ENCODE measurements at places on chromosomes 1 and 21.

DNA sequence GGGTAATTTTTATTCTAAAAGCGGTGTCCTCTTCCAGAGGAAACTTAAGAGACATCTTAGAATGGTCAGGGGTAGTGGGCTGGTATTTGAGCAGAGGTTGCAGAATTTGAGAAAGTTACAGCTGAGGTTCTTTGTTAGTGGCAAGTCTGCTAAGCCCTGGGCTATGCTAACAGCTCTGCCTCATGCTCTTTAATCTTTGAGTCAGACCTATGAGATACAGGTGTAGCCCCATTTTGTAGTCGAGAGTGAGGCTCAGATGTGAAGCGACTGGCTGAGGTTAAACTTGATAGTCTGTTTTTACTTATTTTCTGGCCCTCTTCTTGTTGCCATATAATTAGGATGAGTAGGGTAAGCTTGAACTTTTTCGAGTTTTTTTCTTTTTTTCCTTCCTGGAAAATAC, 4.7 kb downstream of the HMGN2 start:
- no peak for DNase-seq

DNA sequence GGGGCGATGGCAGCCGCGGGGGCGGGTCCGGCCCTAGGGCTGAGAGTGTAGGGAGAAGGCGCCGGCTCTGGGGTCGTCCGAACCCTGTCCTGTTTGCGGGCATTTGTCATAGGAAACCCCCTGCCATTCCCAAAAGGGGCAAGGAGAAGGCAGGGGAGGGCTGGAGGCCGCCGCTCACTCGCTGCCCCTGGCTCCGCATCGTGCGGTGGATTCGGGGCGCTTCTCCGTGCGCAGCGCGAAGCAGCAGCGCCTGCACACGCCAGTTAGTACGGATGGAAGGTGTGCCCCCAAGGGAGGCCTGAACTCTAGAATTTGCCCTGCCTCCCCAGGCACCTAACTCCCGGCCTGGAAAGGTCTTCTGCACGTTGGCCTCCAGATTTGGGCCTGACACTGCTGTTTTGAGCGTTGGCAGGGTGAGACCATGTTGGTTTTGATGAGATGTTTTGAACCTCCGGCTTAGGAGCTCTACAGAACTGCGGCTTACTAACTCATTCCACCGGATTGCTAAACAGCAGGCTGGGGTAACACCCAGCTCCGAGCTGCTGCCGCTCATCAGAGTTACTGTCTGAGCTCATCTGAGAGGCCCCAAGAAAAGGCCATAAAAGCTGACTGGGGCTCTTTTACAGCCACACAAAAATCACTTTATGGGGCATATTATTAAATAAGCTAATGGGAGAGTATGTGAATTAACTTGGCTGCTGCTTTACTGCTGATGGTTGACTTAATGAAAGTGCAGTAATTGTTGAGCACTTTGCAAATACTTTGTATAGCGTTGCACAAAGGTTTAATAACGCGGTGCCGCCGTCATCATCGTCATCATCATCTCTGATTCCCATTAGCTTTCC, 987 bp downstream of the GPR137B start:
- DNase-seq, result peak; percentile 41

- DNase-seq, result no peak
These were observed 657 bp upstream of the HNRNPU start for GRCh38 chr1:244865028-244865371.

GRCh38 chr1:17891205-17892110, 136.3 kb downstream of the ACTL8 start:
- DNase-seq, result no peak

DNA sequence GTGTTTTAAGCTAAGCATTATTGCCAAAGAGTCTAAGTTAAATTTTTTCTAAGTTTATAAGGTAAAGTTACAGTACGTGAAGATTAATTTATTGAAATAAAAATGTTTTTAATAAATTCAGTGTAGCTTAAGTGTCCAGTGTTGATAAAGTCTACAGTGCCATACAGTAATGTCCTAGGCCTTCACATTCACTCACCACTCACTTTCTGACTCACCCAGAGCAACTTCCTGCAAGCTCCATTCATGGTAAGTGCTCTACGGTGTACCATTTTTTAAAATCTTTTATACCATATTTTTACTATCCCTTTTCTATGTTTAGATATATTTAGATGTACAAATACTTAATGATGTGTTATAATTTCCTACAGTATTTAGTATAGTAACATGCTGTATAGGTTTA, 173.2 kb downstream of the CACNA1E start:
- peak; percentile 18 for DNase-seq

DNA sequence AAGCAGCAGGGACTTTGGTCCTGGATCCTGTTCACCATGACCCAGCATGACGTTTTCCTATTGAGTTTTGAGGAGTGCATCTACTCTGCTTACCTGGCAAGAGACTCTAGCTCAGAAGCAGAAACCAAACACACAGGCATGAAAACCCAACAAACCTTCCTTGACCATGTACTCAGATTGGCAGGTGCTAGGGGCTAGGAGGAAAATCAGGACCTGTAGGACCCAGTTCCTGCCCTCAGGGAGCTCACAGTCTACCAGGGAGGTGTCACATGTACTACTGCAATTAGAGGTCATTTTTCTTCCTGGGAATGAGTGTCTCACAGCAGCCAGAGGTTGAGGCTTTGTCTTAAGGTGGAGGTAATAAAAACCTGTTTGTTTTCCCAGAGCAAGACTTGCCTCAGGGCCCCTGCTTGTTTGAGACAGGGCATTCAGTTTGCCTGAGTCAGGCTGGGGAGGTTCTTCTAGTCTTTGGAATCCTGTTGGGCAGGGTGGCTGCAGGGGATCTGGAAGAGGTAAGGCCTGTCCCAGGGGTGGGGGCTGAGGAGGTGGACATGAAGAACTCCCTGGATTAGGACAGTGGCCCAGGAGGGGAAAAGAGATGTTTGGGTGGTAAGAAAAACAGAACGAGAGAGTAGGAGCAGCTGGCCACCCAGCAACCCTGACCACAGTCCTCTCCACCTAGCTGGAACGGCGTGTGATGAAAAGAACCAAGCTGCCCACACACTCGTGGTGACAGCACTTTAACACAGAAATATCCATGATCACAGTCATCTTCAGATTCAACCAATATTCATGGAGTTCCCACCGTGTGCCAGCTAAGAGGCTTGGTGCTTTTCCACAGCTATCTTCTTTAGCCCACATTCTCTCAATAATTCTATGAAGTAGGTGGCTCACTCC, 30.8 kb downstream of the IER5 start:
- no peak for DNase-seq

GRCh38 chr1:180642781-180643180, 11.0 kb downstream of the XPR1 start:
- DNase-seq, result no peak

DNA sequence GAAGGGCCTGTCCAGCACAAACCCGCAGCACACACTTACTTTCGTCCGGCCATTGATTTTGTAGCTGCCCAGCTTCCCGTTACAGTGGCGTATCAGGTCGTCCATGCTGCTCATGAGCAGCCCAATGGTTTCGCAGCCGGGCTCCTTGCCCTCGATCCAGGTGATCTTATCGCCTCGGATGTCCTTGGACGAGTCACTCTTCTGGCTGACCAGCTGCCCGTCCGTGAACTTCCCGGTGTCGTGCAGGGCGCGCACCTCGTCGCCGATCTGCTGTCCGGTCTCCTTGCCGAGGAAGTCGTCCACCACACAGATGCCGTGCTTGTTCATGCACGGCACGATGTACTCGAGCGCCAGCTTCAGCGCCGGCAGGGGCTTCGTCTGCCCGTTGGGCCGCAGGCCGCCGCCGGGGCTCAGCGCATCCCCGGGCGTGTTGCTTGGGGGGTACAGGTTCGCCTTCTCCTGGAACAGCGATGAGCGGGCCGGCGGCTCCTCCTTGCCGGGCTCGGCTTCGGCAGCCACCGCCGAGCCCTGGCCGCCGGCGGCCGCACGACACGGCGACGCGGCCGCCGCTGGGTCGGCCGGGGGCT, 1.0 kb downstream of the EGLN1 start:
- peak; percentile 28 for DNase-seq
